Osteocyte (in vitro differentiated cells): ENCODE measurements at places on chromosomes 3 and 15.

DNA sequence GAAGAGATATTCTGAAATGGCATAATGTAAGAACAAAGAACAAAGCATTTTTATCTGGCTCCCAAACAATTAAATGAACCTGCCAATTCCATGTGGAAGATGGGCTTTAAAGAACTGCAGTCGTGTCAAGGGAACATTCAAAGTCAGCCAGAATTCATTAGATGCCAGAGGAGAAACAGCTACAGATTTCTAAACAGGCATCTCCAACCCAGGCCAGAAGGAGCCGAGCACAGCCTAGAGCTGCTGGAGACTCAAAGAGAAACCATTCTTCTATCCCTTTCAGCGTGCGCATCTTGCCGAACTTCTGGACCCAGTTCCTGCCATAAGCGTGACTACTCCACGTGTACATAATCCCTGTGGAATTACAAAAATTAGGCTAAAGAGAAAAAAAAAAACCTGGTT lies 60.4 kb downstream of the MB21D2 start:
- DNase-seq = no peak

- DNase-seq = no peak
Observed at GRCh38 chr3:170132335-170132734, 49.2 kb downstream of the PHC3 start.

- DNase-seq = no peak
Observed at GRCh38 chr3:14266361-14266760, 87.7 kb downstream of the LSM3 start.

DNA sequence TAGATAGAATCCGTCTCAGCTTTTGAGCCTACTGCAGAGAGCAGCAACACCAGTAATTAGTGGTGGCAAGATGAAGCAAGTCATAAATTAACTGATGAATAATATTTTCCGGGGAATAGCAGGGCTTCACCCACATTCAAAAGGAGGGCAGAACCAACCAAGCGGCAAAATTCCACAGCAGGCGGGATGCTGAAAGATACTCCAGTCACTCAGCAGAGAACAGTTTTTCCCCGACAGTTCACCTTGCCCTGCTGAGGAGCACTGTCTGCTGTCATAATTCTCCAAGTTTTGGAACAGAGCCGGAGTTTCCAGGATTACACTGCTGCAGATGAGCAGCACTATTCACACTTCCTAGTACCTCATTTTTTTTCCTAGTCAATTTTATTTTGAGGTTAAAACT lies 274.7 kb downstream of the CD47 start:
- DNase-seq = no peak

GRCh38 chr15:57138349-57138788 lies 219.9 kb downstream of the TCF12 start:
- no peak for DNase-seq

DNA sequence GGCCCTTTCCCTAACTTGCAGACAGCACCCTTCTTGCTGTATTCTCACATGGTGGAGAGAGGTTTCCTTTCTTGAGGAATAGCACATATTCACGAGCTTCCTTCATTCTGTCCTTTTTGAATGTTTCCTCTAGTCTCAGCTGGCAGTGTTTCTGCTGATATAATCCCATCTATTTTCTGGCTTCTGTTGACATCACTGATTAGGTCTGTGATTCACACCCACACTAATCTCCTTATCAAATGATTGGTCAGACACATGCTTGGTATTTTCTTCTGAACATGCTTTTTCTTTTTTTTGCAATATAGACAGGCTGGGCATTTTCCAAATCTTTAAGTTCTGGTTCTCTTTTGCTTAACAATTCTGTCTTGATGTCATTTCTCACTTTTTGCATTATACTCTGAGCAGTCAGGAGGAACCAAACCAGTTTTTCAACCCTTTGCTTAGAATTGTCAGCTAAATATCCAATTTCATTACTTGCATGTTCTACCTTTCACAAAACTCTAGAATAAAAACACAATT lies 65.4 kb downstream of the OXSM start:
- DNase-seq = no peak

DNA sequence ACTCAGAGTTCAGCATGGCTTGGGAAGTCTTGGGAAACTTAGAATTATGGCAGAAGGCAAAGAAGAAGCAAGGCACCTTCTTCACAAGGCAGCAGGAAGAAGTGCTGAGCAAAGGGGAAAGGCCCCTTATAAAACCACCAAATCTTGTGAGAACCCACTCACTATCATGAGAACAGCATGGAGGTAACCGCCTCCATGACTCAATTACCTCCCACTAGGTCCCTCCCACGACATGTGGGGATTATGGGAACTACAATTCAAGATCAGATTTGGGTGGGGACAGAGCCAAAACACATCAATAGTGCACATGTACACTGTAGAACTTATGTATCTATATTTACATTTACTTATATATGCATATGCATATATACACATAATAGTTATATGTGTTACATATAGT lies 565.3 kb upstream of the NR2F2 start:
- no peak for DNase-seq

GRCh38 chr15:45539680-45540079 lies 17.1 kb upstream of the SLC30A4 start:
- no peak for DNase-seq

GRCh38 chr3:196660381-196661166 lies 21.1 kb downstream of the NRROS start:
- no peak for DNase-seq

DNA sequence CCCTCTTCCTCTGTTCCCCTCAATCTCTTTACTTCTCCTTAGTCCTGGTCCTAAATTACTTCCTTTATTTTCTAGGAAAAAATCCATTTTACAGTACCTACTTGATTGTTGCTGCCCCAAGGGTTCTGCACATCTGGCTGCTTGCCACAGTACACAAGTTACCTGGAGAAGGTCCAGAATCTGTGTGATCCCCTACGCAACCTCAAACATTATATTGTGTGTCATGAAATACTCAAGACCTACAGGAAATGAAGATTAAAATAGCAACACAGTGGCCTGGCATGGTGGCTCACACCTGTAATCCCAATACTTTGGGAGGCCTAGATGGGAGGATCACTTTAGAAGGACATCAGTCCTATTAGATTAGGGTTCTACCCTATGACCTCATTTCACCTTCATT lies 48.7 kb downstream of the PRKAR2A start:
- no peak for DNase-seq

- no peak for DNase-seq
Observed at GRCh38 chr15:55673287-55673686, 69.7 kb downstream of the PRTG start.

- DNase-seq = no peak
Observed at GRCh38 chr3:94520364-94520763, 457.5 kb downstream of the NSUN3 start.

GRCh38 chr3:114878114-114878839 lies 268.8 kb downstream of the ZBTB20 start:
- DNase-seq = no peak

DNA sequence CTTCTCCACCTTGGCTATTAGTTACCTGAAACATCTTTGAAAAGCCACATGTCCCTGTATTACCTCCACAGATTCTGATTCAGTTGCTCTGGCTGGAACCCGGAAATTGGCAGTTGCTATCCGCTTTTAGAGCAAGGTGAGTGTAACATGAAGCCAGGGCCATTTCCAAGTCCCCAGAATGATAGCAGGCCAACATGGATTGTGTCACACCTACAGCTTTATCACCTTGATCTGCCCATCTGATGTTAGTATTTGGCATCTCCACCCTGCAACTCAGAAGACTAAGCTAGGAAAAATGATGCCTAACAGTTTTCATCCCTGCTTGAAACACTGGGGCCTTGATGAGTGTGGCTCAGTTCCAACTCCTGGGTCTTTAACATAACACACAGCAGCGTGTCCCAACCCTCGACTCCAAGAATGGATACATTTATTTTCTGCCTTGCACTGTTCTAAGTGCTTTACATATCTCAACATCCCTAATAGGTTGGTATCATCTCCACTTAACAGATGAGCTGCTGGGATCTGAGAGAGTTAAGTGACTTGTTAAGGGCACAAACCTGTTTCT lies 21.3 kb upstream of the NUDT16 start:
- DNase-seq = no peak

DNA sequence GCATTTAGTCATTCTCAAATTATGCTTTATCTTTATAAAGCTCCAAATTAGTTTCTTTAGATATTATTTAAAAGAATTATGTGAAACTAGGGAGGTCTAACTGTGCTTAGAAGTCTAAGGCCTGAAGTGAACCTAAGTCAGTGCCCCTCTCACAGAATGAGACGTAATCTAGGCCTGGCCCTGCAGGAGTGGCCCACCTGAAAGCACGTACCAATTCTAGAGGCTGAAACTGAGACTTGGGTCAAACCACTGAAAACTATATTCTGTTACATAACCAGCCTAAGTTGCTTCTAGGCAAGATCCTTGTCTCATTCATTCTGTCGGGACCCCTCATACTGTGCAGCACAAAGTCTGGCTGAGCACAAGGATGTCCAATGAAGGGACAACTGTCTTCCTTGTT lies 143.7 kb downstream of the ISL2 start:
- no peak for DNase-seq

- DNase-seq = peak; percentile 70
Observed at GRCh38 chr15:100338971-100339444, 2.8 kb downstream of the ADAMTS17 start.

DNA sequence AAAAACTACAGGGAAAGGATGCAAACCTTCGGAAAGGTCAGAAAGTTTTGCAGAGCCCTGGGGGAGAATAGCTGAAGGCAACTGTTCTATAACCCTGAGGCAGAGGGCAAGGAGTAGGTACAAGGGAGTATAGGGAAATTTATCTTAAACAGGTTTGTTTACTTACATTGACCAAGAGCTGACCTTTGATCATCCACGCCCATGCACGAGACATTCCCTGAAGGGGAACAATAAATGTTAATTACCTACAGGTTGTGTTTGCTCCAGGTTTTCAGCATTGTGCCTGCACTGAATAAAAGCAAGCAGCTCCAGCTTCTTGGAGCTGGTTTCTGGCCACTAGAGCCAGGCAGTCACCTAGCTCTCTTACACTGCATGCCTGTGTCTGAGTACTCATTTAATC lies 524.5 kb upstream of the TGFBR2 start:
- DNase-seq = no peak

GRCh38 chr3:113546414-113546893 lies 14.1 kb downstream of the SIDT1 start:
- no peak for DNase-seq

- no peak for DNase-seq
Observed at GRCh38 chr3:157290766-157291165, 130.8 kb upstream of the CCNL1 start.

GRCh38 chr15:32774022-32774421 lies 56.2 kb downstream of the GREM1 start:
- no peak for DNase-seq

- no peak for DNase-seq
Observed at GRCh38 chr3:5822843-5823242, 635.3 kb downstream of the EDEM1 start.

DNA sequence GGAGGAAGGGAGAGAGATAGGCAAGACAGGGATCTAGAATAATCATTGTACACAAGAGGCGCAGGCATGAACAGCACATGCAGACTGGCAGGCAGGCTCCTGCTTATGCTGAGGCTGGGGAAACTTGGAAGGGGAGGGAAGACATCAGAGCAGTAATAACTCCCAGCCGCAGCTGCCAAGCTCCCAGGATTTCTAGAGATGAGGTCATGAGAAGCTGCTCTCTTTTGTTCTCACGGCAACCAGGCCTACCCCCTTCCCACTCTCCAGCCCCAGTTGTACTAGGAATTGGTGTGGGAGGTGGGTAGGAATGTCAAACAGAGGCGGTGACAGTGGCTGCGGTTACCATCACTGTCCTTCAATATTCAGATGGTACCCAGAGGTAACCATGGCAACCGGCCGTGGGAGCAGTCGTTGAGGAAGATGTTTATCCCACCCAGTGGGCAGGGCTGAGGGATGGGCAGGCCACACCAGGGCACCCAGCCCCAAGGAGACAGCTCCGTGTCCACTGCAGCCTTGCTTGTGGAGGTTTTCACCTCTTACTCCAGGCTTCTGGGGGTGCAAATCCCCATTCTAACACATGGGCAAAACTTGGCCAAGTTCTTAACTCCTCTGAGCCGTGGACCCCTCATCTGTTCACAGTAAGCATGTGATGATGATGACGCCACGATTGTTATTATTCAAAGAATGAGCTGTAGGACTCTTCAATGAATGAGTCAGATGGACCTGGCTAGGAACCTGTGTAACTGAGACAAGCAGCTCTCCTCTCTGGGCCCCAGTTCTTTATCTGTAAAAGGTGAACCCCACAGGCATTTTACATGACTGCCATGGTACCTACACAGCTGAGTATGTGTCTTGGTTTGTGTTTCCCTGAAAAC lies 360.8 kb upstream of the PROK2 start:
- no peak for DNase-seq

DNA sequence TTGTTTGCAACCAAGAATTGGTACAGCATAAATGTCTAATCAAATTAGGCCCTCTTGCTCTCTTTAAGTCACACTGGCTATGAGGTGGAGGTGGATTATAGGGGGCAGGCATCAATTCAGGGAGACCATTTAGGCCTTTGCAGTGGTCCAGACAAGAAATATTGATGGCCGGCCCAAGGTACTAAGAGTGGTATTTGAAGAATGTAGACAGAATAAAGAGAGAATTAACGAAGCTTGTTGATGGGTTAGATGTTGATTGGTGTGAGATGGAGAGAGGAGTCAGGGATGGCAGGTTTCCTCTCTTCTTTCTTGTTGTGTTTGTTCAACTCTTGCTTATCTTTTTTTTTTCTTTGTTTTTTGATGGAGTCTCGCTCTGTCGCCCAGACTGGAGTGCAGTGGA lies 48.5 kb downstream of the PIK3CA start:
- DNase-seq = no peak

DNA sequence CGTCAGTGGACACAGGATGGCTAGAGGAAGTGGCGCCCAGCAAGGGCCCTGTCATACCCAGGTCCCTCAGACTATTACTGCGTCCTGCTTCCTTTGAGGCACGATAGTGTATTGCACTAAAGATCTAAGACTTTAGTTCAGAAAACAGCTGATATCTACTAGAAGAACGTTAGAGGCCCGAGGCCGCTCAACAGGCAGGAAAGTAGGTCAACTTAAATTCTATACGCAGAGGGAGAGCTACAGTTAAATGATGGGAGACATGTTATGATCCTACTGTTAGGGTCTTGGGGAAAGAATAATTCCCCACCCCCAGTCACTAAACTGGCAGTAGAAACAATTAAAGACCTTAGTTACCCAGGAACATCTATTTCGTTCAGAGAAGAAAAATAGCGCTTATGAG lies 317.8 kb downstream of the CHST2 start:
- DNase-seq = no peak

DNA sequence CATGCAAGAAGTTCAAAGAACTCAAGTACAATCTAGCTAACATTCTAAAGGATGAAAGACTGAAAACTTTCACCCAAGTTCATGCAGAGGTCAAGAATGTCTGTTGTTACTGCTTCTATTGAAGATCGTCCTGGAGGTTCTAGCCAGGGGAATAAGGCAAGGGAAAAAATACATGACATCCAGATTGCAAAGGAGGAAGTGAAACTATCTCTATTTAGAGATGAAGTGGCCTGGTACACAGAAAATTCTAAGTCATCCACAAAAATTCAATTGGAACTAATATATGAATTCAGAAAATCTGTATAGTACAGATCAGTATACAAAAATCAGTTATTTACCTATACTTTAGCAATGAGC lies 693.0 kb downstream of the NR2F2 start:
- no peak for DNase-seq

- DNase-seq = no peak
Observed at GRCh38 chr3:159852266-159852665, 136.4 kb upstream of the IL12A start.

- no peak for DNase-seq
Observed at GRCh38 chr3:105356988-105357387, 9.7 kb upstream of the ALCAM start.
